ENCODE measurements at places on chromosomes 2 and 18.

GRCh38 chr2:83481436-83481835 is 977.6 kb downstream of the SUCLG1 start:
- DNase-seq: no peak

DNA sequence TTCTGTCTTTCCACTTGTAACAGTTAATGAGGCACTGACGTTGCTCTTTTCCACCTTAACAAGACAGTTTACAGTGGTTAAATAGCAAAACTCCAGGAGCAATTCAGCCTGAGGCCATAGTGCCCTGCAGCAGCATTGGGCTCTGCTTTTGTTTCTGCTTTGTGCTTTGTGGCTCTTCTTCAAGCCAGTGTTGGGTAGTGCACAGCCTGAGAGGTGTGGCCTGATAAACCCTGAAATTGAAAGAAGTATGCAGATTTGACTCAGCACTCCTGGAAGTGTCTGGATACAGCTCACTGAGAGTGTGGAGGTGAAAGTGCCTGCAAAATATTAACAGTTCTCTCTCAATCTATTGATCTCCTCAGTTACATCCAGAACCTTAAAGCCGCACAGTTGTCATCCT is 63.0 kb downstream of the STK25 start:
- DNase-seq: no peak

DNA sequence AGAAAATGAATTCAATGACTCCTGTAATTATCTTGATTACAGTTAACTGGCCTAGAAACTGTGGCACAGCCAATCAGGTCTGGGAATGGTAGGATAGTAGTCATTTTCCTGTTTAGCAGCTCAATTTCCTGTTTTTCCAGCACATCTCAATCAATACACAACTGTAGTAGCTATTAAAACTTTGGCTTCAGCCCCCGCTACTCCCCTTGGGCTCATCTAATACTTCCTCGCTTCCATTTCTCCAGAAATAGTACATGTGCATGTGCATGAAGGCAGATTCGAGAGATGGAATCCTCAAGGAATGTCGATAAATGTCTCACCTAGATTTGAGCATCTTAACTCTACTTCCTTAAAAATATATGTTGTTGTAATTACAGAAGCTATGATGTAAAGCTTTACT is 9.7 kb downstream of the COBLL1 start:
- DNase-seq: no peak

GRCh38 chr2:81853341-81853740 is 1548.8 kb upstream of the LRRTM1 start:
- no peak for DNase-seq

GRCh38 chr2:206379266-206379665 is 64.1 kb upstream of the ADAM23 start:
- no peak for DNase-seq

GRCh38 chr2:231521443-231521842 is 8.8 kb downstream of the NMUR1 start:
- no peak for DNase-seq

- DNase-seq: no peak
These were observed 657.5 kb upstream of the CDH7 start for GRCh38 chr18:65093346-65093745.

GRCh38 chr18:30676053-30676480 is 366.5 kb downstream of the DSC3 start:
- DNase-seq: no peak

DNA sequence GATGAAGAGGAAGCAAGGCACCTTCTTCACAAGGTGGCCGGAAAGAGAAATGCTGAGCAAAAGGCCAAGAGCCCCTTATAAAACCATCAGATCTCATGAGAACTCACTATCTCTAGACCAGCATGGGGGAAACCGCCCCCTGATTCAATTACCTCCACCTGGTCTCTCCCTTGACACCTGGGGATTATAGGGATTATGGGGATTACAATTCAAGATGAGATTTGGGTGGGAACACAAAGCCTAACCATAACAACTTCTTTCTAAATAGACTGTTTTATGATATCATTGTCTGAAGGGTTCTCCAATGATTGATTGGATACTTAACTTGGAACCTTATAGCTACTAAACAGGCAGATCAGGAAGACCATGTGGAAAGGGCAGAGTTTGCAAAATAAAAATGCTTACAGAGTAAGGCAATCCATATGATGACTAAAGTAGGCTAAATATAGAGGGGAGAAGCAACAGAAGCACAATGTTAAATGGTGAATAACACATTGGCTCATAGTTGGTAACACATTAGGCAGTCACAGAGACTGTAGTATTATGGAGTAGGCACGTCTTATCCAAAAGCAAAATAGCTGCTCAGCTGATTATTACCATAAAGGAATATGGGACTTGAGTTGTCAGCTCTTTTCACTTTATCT is 179.0 kb downstream of the BARD1 start:
- no peak for DNase-seq

DNA sequence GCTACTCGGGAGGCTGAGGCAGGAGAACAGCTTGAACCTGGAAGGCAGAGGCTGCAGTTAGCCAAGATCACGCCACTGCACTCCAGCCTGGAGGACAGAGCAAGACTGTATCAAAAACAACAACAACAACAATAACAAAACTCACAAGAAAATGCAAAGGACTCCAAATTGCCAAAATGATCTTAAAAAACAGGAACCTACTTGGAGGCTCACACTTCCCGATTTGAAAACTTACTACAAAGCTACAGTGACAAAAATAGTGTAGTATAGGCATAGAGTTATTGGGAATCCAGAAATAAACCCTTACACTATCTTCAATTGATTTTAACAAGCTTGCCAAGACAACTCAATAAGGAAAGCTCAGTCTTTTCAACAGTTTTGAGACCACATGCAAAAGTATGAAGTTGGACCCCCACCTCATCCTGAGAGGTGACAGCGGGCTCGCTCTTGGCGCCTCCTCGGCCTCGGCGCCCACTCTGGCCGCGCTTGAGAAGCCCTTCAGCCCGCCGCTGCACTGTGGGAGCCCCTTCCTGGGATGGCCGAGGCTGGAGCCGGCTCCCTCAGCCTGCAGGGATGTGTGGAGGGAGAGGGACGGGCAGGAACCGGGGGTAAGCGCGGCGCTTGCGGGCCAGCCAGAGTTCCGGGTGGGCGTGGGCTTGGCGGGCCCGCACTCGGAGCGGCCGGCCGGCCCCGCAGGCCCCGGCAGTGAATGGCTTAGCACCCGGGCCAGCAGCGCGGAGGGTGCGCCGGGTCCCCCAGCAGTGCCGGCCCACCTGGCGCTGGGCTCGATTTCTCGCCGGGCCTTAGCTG is 18.3 kb upstream of the ACVR2A start:
- DNase-seq: no peak

GRCh38 chr2:215571689-215572088 is 135.8 kb upstream of the FN1 start:
- DNase-seq: no peak

All from CD8-positive, alpha-beta memory T cell (primary cell).